ENCODE measurements at places on chromosomes 16 and 17.

- DNase-seq: peak; percentile 27
Observed at GRCh38 chr16:64687786-64688185, 434.1 kb downstream of the CDH11 start.

DNA sequence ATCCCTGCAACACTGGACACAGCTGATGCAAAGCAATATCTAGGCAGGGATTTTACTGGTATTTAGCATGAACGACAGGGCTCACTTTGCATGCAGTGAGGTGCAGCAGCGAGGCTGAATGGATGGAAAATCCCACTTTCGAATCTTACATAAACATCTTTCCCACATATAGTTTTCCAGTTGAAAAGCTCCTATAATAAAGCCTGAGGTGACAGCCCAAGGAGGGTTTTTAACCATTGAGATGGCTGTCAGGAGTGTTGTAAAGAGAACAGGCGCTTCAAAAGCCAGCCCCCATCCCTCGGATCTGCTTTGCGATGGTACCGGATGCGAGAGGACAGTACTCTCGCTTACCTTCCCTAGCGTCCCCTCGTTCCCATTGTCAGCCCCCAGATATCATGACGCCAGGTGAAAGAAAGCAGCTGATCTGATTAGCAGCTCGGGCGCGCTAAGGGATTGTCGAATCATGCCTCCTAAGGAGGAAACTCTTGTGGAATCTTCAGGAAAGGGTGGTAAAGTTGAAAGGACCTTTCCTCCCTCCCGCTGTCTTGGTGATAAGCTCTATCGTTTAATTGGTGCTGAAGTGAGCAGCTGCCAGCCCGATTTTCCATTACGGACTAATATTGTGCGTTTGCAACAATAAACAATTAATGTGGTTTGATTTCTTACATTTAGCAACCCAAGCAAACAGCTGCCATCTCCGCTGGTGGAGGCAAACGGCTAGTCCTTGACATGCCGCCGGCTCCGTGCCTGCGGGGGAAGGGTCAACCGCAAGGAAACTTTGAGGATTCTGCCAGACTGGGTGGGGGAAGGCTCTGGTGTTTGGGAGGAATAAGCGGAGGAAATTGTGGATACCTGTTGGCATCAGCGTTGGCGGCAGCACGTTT lies 1.8 kb downstream of the CDH8 start:
- DNase-seq: peak; percentile 14

GRCh38 chr17:42009170-42009569 lies 8.1 kb downstream of the DNAJC7 start:
- DNase-seq: no peak

- no peak for DNase-seq
Observed at GRCh38 chr16:79519448-79519847, 81.1 kb downstream of the MAF start.

- DNase-seq: no peak
Observed at GRCh38 chr17:63819585-63820537, 7.4 kb upstream of the PSMC5 start.

GRCh38 chr17:6028294-6028693 lies 41.9 kb upstream of the WSCD1 start:
- no peak for DNase-seq

GRCh38 chr17:15483431-15483830 lies 16.0 kb upstream of the CDRT4 start:
- DNase-seq: no peak

GRCh38 chr16:10966129-10966528 lies 21.8 kb downstream of the CLEC16A start:
- DNase-seq: no peak

DNA sequence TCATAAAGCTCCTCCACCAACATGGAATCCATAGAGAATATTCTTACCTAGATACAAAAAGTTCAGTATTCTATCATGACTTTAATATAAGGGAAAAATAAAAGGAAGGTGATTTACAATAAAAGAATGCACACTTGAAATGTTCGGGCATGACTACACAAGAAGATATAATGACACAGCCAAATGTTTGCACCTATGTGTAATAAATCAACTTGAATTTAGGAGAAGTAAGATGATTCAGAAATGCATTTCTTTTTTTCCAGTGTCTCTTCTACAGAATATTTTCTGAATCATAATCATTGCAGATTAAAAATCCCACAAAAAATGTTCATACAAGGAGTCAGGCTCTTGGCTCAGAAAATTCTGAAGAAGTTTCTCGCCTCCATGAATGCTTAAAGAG lies 404.0 kb upstream of the HSBP1 start:
- DNase-seq: peak; percentile 93

DNA sequence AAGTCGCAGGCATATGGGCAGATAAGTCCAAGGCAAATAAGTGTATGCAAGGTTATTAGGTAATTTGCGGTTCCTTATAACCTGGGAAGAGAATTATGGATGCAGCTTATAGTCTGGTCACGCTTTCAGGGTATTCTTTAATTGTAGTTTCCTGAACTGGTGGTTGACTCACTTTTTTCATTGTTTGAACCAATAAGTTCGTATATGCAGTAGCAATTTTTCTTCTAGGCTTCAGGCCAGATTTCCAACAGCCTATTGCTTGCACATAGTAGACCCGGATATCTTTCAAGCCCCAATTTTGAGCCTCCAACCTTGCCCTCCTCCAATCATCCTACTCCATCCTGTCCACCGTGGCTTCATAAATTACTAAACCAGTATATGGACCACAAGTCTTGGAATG lies 12.8 kb downstream of the CEP95 start:
- no peak for DNase-seq

DNA sequence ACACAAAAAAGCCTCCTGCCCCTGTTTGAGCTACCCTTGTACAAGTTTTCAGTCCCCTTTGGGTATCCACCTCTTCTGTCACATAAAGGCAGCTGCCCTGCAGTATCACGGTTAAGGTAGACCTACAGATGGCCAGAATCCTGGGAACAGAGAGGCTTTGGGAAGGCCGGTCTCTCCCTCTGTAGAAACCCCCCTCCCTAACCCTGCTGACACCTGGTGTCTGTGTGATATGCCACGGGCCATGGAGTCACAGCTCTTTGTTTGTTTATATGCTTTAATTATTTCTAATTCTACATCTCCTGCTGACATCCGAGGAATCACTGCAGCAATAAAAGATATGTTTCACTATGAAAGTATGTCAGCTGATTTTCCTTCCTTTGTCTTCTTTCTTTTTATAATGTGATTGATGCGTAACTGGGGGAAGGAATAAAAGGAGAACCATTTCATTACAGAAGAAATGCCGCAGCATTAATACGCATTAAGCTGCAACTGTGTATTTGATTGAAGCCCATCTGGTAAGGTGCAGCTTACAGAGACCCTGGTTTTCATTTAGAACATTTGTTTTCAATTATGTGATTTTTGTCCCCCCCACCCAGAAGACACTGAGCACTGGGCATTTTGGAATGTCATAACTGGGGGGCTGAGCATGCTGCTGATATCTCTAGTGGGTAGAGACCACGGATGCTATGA lies 142.1 kb downstream of the SLC39A11 start:
- peak; percentile 8 for DNase-seq

GRCh38 chr17:45149669-45150664 lies 1.7 kb downstream of the HEXIM1 start:
- DNase-seq: peak; percentile 45

DNA sequence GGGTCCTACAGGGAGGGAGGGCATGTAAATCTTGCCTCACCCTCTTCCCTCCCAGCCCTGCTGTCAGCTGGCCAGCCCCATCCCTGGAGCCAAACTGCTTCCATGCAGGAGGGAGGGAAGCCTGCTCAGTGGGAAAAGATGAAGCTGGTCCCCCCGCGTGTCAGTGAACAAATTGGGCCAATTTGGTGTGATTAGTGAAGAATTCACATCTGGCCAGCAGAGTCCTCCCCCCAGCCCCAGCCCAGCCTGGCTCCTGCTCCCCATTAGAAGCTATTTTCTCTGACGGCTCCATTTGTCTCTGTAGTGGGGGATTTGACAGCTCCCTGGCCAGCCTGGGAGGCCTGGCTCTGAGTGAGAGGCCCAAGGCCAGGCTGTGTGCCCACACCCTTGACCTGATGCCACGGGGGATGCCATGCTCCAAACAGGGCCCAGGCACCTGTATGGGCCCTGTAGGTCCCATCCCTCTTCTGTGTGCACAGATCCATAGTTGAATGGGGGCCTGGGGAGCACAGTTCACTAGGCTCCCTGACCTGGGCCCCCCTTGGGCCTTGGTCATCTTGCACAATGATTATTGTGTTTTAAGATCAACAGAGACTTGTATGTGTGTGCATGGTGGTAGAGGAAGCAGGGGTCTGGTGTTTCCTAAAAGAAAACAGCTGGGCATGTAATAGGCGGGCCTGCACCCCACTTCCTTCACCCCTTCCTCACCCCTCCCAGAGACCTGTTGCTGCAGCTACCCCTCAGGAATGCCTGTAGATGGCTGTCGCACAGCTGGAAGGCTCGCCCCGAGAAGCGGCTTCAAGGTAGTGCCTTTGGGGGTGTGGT lies 50.7 kb upstream of the TAC4 start:
- no peak for DNase-seq

DNA sequence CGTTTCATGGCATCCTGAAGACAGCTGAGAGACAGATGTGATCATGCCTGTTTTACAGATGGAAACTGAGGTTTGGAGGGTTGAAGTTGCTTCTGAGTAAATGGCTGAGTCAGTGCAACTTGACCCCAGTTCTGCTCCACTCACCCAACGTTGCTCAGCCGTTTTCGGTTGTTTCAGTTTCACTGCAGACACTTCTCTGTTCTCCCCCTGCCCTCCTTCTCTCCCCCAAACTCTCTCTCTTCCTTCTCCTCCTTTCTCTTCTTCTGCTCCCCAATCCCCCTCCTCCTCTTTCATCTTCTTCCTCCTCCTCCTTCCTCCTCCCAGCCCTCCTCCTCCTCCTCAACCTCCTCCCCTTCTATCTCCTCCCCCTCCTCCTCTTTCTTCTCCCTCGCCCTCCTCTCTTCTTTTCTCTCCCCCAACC lies 9.4 kb upstream of the CEP20 start:
- DNase-seq: peak; percentile 59

GRCh38 chr17:73464447-73464846 lies 152.6 kb upstream of the CDC42EP4 start:
- no peak for DNase-seq

GRCh38 chr17:65994114-65994513 lies 197.8 kb downstream of the CEP112 start:
- no peak for DNase-seq

GRCh38 chr17:73841431-73842060 lies 197.3 kb upstream of the SDK2 start:
- peak; percentile 10 for DNase-seq

DNA sequence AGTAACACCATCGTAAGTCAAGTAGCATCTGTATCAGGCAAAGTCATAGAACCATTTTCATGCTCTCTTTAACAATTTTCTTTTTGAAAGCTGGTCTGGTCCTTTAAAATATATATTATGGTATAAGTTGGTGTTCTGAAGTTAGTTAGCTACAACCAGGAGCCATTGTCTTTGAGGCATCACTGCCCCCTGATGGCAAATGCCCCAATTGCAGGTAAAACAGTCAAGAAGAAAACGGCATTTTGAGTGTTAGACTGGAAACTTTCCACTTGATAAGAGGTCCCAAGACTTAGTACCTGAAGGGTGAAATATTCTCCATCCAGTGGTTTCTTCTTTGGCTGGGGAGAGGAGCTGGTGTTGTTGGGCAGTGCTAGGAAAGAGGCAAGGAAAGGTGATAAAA lies 14.1 kb downstream of the TP53 start:
- DNase-seq: no peak

Measured in fibroblast of upper back skin (primary cell).